ENCODE measurements at places on chromosomes 11 and 22. TPM values are rescaled to one million over a fixed set of nuclear protein-coding genes. Genes with fewer than 3 reads are reported as not detected.

DNA sequence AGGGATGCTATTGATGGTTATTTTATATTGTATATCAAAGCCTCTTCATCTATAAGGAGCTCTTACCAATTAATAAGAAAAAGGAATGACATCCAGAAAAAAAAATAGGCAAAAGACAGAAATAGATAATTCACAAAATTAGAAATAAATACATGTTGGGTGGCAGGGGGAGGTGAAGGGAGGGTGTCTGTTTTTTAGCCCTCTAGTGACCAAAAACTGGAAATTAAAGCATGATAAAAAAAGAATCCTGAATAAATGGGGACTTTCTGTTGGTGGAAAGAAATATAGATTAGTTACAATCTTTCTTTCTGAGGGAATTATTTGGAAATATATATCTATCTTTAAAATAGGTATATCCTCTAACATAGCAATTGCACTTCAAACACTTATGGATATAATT is 42.0 kb upstream of the TTC36 start:
- H3K27ac ChIP-seq, result no peak overlapping the region
- no peaks in the 10 kb centered on the region for H3K36me3 ChIP-seq
- no peak for DNase-seq
- no peaks in the 10 kb centered on the region for H3K27me3 ChIP-seq
- no peak overlapping the region for H3K4me3 ChIP-seq

HBD gene
- not detected for total RNA-seq

DNA sequence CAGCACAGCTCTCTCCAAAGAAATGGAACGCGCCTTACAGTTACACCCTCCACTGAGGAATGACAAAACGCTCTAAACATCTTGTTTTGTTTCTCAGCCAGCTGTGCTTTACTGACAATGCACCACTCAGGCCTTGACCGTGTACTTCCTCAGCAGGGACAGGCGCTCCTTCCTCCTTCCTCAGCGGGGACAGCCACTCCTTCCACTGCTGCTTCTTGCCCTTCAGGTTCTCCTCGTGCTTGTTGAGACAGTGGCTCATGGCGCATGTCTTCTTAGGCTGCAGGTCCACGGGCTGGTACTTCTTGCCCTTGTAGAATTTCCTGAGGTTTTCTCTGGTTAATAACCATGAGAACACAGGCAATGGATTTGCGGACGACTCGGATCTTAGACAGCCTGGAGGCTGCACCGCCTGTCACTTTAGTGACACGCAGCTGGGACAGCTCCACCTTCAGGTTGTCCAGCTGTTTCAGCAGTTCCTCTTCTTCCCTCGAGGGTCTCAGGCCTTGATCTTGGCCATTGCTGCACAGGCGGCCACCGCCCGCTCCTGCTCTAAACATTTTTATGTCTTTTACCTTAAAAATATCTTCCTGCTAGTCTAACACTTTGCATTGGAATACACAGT is 613.8 kb downstream of the BRD1 start:
- DNase-seq, result no peak
- no peak overlapping the region for H3K27ac ChIP-seq
- H3K4me1 ChIP-seq, result no peaks in the 10 kb centered on the region

- no peaks in the 10 kb centered on the region for H3K4me1 ChIP-seq
- DNase-seq, result no peak
- H3K27me3 ChIP-seq, result no peaks in the 10 kb centered on the region
- no peak overlapping the region for H3K27ac ChIP-seq
- no peak overlapping the region for H3K4me3 ChIP-seq
Measured at GRCh38 chr11:41534391-41534790, 74.9 kb upstream of the LRRC4C start.

SPINDOC gene
- 21.1 TPM for total RNA-seq

BUD13 gene
- 18.7 TPM for total RNA-seq

DNA sequence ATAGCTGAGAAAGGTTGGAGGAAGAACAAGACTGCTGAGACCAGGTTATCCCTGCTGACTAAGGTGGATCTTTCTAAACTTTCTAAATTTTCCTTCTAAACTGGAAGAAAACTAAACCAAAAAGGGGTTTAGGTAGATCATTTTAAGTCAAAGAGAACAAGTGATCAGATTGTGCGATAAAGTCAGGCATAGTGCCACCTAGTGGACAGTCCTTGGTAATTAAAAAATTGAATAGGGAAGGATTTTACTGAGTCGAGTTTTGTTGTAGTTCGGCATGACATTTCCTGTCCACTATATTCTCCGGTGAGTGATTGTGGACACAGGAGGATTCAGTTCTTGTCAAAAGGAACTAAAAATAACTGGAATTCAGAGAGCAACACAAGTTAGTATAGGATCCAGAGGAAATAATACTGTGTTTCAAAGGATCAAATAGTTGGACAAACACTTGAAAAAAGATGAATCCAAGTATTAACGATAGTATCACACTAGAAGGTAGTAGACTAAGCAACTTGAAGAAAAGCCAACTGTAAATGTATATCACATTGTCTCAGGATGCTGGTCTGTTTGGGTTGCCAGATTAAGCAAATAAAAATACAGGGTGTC is 1236.4 kb downstream of the FAM181B start:
- H3K4me3 ChIP-seq, result no peak overlapping the region
- H3K27me3 ChIP-seq, result no peaks in the 10 kb centered on the region
- DNase-seq, result no peak
- no peak overlapping the region for H3K27ac ChIP-seq

DNA sequence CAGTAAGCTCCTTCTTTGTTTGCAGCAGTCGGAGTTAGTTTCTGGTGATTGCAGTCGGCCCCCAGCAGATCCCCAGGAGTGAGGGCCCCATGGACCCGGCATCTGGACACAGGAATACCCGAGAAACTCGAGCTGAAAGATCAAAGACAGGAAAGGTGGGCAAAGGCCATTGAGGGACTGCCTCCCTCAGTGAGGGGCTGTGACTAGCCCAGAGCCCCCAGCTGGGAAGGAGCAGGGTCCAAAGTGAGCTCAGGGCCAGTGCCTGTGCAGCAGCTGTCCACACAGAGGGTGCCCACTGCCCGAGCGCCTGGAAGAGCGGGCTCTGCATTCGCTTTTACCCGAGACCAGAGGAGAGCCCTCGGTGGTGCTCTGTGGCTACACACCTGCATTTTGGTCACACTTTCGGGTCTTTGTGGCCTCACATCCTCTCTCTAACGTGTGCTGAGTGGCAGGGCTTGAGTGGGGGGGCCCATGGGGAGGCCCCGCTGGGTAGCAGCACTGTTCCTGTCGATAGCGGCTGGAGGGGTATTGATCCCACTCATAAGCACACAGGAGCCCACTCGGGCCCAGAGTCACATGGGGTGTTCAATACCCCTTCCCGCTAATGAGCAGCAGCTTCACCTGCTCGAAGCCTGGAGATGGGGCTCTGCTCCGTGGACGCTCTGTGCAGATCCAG is 532.9 kb downstream of the TBC1D22A start:
- H3K27ac ChIP-seq, result no peak overlapping the region
- no peak overlapping the region for H3K4me3 ChIP-seq
- H3K36me3 ChIP-seq, result no peaks in the 10 kb centered on the region
- H3K4me1 ChIP-seq, result peaks cover 3% of the 10 kb centered on the region

GRCh38 chr22:30857791-30858190 is 110.8 kb downstream of the MORC2 start:
- H3K4me1 ChIP-seq, result no peaks in the 10 kb centered on the region
- H3K4me3 ChIP-seq, result no peak overlapping the region
- H3K36me3 ChIP-seq, result no peaks in the 10 kb centered on the region
- H3K27me3 ChIP-seq, result no peaks in the 10 kb centered on the region
- DNase-seq, result no peak
- no peak overlapping the region for H3K27ac ChIP-seq

DNA sequence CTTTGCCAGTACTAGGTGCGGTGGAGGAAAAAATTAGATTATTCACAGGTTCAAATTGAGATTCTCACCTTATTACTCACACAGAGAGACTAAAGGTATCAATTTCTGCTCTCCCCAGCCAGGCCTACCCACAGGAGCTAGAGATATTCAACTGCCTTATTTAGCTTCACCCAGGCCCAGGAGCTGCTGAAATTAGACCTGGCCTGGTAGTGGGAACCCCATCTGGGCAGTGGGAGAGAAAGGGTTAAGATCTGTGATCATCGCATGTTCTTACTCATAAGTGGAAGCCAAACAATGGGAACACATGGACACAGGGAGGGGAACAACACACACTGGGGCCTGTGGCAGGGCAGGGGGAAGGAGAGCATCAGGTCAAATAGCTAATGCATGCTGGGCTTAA is 20.9 kb upstream of the MICAL2 start:
- no peak overlapping the region for H3K27ac ChIP-seq
- H3K27me3 ChIP-seq, result no peaks in the 10 kb centered on the region
- H3K4me1 ChIP-seq, result peaks cover 7% of the 10 kb centered on the region

RIMBP3C gene
- not detected for total RNA-seq

GRCh38 chr22:29254286-29254660 is 13.5 kb downstream of the RHBDD3 start:
- H3K27me3 ChIP-seq, result no peaks in the 10 kb centered on the region
- H3K4me1 ChIP-seq, result no peaks in the 10 kb centered on the region
- no peak for DNase-seq
- no peaks in the 10 kb centered on the region for H3K36me3 ChIP-seq
- H3K4me3 ChIP-seq, result no peak overlapping the region
- no peak overlapping the region for H3K27ac ChIP-seq

TRMU gene
- 31.7 TPM for total RNA-seq

GRCh38 chr11:4008116-4008515 is 86.5 kb upstream of the RRM1 start:
- no peaks in the 10 kb centered on the region for H3K27me3 ChIP-seq

DNA sequence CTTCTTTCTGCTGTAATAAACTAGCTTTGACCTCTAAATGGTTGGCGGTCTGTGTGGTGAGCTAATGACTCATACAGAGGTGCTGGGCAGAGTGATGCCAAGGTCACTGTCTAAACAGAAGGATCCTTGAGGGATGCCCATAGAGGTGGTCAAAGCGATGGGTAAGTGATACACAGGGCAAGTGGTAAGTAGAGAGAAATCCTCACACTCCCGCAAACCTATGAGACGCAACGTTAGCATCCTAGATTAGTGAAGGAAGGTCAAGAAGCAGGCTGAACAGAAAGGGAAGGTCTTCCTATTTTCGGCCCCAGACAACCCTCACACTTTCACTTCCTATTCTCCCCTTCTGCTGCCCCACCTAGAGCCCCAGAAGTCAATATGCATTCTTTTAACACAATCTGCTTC is 65.6 kb upstream of the SESN3 start:
- no peak for DNase-seq
- H3K27ac ChIP-seq, result no peak overlapping the region
- no peak overlapping the region for H3K4me3 ChIP-seq
- no peaks in the 10 kb centered on the region for H3K36me3 ChIP-seq
- peaks cover 4% of the 10 kb centered on the region for H3K4me1 ChIP-seq

GRCh38 chr11:115330684-115331482 is 173.3 kb downstream of the CADM1 start:
- no peaks in the 10 kb centered on the region for H3K4me1 ChIP-seq
- no peaks in the 10 kb centered on the region for H3K27me3 ChIP-seq
- H3K27ac ChIP-seq, result no peak overlapping the region
- H3K36me3 ChIP-seq, result no peaks in the 10 kb centered on the region
- no peak for DNase-seq
- no peak overlapping the region for H3K4me3 ChIP-seq

DNA sequence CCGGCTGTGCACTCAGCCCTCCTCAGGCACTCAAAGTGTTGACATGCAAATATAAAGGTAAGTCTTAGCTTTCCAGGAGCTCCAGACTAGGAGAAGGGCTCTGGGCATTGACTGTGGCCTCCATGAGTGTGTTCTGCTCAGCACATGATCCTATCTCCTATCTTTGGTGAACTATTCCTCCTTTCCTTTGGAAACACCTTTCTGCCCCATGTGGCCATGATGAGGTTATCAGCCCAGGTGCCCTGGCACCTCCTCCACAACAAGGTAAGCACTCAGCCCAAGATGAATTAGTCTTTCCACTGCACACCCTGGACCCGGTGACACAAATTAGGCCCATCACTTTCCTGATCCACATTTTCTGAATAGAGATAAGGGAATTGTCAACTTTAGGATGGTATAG is 37.9 kb upstream of the LMO1 start:
- H3K27ac ChIP-seq, result no peak overlapping the region
- DNase-seq, result no peak
- H3K27me3 ChIP-seq, result no peaks in the 10 kb centered on the region

KCNK7 gene
- total RNA-seq, result 4.0 TPM

P4HA3 gene
- total RNA-seq, result 1.1 TPM

SEC14L2 gene
- total RNA-seq, result 9.0 TPM

DNA sequence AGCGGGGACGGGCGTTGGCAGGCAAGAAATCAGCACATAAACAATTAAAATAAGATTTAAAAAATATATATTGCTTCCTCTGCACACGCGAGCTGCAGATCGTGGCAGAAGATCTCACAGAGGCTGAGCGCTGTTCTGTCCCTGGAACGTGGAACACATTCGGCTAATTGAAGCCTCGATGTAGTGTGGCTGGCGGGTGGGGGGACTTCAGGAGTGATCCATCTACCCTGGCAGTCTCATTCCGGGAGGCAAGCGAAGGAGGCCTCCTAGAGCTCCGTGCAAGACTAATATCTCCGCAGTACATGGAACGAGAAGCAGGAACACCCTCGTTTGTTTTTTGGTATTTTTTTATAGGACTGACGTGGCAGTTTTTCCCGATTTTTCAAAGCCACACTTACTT is 402.4 kb downstream of the MN1 start:
- H3K27me3 ChIP-seq, result no peaks in the 10 kb centered on the region
- H3K36me3 ChIP-seq, result no peaks in the 10 kb centered on the region
- H3K4me1 ChIP-seq, result peaks cover 4% of the 10 kb centered on the region
- H3K27ac ChIP-seq, result peak overlapping the region; percentile 38

DNA sequence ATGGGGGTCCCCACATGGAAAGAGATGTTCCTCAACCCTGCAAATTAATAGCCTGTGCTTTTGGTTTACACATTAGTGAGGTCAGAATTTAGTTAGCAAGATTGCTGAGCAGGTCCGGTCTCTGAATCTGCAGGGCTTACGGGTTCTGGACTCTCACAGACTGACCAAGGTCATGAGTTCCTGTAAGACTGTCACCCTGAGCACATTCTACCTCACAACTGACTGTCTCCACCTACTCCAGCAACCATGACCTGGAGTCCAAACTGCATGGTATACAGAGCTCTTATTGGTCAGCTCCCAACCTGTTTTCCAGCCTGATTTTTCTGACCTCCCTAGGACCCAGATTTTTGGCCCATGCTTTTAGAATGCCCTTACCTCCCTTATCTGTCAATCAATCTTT is 28.2 kb downstream of the DKK3 start:
- H3K4me1 ChIP-seq, result peaks cover 22% of the 10 kb centered on the region
- no peak overlapping the region for H3K4me3 ChIP-seq
- no peak for DNase-seq
- no peaks in the 10 kb centered on the region for H3K27me3 ChIP-seq
- no peaks in the 10 kb centered on the region for H3K36me3 ChIP-seq
- no peak overlapping the region for H3K27ac ChIP-seq

- peaks cover 12% of the 10 kb centered on the region for H3K4me1 ChIP-seq
- peak overlapping the region; percentile 94 for H3K4me3 ChIP-seq
- H3K27me3 ChIP-seq, result no peaks in the 10 kb centered on the region
- DNase-seq, result peak; percentile 86
Measured at GRCh38 chr11:65479184-65480145, 19.4 kb upstream of the MALAT1 start.

PNPLA5 gene
- not detected for total RNA-seq

NFAM1 gene
- 1.4 TPM for total RNA-seq

- no peak for DNase-seq
- no peaks in the 10 kb centered on the region for H3K36me3 ChIP-seq
- no peak overlapping the region for H3K27ac ChIP-seq
- H3K27me3 ChIP-seq, result no peaks in the 10 kb centered on the region
Measured at GRCh38 chr22:28670756-28671155, 8.9 kb downstream of the TTC28 start.

Measured in ovary (tissue), 10 donors.